Stimulated activated CD4-positive, alpha-beta T cell treated with anti-CD3 and anti-CD28 coated beads, TNF-alpha, amount 100 ng/mL, for 48 hours (primary cell): ENCODE measurements at places on chromosomes 16 and 17.

GRCh38 chr17:76417499-76418143 is 33.2 kb downstream of the SPHK1 start:
- no peak for DNase-seq

DNA sequence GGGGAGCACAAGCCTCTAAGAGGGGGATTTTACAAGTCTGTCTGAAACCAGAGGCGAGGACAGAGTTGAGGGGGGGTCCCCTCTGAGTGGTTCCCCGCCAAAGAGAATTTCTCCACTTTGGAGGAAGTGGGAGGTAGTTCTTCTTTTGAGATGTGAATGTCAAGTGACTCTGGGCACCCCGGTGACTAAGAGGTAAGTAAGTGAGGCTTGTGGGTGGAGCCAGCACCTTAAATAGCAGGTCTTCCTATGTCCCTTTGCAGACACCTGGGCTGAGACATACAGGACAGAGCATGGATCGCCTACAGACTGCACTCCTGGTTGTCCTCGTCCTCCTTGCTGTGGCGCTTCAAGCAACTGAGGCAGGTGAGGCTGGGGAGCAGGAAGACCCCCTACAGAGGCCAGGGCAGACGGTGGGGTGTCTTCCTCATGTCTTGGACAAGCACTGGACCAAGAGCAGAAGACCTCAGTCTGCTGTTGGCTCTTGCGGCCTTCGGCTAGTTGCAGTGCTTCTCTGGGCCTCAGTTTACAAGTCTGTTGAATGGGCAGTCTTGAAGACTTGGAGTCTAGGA is at the start of gene CCL22:
TSS of gene CCL22 (plus strand) at position 257 of the 569 bp plus-strand sequence. CDS start at position 291, 34 bp downstream.
- DNase-seq: no peak

GRCh38 chr17:76141212-76142038 is at the start of gene FOXJ1:
Gene FOXJ1, minus strand, starts transcription at chr17:76141245. Its CDS starts 850 bp downstream, at chr17:76140395.
- peak; percentile 84 for DNase-seq

- DNase-seq: no peak
Measured at GRCh38 chr17:75795820-75796607, 11.4 kb downstream of the UNK start.

GRCh38 chr17:77196251-77196650 is 55.5 kb downstream of the SEC14L1 start:
- no peak for DNase-seq

- DNase-seq: no peak
Measured at GRCh38 chr16:81384006-81384405, 60.6 kb upstream of the CMIP start.

GRCh38 chr16:4489030-4489429 is 12.8 kb downstream of the HMOX2 start:
- no peak for DNase-seq

DNA sequence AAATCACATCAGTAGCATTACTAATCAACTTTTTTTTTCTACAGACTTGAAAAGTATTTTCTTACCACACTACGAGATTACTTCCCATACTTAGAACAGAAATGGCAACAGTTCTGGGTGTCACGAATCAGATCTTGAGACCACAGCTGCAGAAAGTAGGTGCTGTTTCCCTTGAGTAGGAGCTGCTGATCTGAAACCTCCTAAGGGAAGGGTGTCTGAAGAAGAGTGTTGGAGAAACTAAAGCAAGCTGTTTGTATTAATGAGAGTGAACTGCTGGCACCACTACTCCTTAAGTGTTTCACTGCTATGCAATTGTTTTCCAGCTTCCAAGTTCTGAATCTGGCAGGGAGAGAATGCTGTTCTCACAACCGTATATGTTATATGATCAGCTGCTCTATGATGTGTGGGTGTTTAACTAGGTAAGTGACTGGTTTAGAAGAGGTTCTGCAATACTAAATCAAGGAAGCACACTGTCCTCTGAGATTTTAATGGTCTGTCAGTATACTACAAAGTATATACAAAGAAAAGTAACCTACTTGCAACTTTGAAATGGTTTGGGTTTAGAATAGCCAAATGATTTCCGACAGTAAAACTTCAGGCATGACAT is 3.3 kb downstream of the ZNF652 start:
- DNase-seq: no peak

GRCh38 chr16:21175397-21175796 is 16.9 kb downstream of the LDAF1 start:
- DNase-seq: no peak

GRCh38 chr16:52568983-52569690 is 22.2 kb upstream of the TOX3 start:
- DNase-seq: no peak

DNA sequence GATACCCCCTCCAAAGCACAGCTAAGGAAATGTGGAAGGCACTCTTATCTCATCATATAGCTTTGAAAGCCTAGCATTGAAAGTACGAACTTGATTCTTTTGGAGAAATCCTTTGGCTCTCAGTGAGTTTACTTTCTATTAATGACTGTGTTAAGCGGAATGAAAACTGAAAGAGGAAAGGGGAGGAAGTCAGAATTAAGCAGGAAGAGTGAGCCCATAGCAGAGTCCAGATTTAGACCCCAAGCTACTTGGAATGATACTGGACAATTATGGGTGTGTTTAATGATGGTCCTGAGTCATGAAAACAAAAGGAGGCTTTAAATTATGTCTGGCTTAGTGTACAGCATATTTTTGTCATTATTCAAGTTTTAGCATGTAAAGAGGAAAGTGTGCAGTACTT is 42.2 kb downstream of the TENT4B start:
- DNase-seq: no peak

DNA sequence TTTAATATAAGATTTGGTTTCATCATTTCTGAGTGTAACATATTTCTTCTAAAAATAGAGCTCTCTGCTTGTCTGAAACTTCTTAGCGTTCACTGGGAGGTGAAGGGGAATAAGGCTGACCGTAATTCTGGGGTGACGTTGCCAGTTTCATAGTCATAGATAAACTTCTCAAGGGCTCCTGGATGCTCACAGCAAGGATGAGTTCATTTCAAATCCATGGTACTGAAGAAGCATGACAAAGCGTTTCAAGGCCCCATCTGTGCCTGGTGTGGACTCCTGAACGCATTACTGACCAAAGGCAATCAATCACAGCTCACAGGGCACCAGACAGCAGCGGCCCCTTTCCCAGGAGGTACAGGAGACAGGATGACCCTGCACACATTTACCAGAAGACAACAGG is 12.0 kb upstream of the EVPL start:
- no peak for DNase-seq

- no peak for DNase-seq
Measured at GRCh38 chr16:9854675-9855074, 327.6 kb downstream of the GRIN2A start.

- no peak for DNase-seq
Measured at GRCh38 chr17:51402899-51403298, 142.6 kb downstream of the UTP18 start.

GRCh38 chr17:31753011-31753410 is 106.0 kb downstream of the COPRS start:
- DNase-seq: no peak

DNA sequence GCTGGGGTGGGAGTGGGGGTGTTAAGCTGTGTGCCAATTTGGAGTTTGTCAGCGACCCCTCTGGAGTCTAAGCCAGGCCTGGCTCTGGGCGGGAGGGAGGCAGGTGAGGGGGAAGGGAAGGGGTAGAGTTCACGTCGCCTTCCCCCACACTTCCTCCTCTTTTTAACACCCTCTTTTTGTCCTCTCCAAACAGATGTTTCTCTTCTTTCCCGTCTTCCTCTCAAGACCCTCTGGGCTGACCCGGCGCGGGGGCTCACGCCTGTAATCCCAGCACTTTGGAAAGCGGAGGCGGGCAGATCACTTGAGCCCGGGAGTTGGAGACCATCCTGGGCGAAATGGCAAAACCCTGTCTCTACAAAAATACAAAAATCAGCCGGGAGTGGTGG is 3.3 kb downstream of the HOXB1 start:
- DNase-seq: no peak

GRCh38 chr17:65855245-65855644 is 293.8 kb upstream of the AXIN2 start:
- DNase-seq: no peak

DNA sequence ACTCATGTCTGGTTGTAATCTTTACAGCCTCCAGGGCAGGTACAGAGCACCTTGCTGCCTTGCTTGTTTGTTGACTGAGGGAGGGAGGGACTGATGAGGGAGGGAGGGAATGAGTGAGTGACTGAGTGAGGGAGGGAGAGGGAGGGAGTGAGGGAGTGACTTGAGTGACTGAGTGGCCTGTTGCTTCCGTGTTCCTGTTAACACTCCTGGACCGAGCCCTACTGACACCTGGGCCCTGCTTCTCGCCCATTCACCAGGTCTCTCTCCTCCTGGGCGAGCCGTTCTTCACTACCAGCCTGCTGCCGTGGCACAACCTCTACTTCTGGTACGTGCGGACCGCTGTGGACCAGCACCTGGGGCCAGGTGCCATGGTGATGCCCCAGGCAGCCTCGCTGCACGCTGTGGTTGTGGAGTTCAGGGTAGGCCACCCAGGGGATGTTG is 41.2 kb downstream of the PRMT7 start:
- DNase-seq: no peak

- no peak for DNase-seq
Measured at GRCh38 chr16:85607796-85608514, 5.2 kb upstream of the GSE1 start.

DNA sequence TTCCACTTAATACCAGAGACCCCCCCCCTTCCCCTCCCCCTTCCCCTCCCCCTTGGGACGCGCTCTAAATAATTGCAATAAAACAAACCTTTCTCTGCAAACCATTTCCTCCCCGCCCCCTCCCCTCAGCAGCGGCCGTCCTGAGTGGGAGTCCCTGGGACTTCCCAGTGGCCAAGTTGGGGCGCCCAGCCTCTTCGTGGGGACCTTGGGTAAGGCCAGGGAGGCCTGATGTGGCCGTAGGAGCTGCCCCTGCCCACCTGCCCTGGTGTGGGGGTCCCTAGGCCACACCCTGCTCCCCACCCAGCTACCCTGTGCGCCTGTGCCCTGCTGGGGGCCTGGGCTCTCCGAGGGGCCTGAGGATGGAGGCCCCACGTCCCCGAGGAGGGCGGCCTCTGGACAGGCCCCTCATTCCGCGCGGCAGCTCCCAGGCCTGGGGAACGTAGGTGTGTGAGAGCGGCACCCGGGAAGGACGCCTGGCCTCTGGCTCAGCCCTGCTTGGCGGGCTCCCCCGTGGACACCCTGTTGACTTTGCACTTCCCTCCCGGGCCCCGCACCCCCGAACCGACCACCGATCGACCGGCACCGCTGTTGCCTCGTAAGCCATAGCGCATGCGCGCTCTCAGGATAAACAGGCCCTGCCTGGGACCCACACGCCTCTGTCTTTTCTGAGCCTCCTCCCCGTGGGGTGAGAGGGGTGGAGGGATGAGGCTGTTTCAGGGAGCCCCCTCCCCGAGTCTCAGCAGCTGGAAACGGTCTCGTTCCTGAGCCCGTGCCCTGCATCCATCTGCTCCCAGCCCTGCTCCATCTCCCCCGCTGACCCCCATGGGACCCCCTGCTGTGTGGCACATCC is 9.0 kb downstream of the NTHL1 start:
- DNase-seq: no peak

DNA sequence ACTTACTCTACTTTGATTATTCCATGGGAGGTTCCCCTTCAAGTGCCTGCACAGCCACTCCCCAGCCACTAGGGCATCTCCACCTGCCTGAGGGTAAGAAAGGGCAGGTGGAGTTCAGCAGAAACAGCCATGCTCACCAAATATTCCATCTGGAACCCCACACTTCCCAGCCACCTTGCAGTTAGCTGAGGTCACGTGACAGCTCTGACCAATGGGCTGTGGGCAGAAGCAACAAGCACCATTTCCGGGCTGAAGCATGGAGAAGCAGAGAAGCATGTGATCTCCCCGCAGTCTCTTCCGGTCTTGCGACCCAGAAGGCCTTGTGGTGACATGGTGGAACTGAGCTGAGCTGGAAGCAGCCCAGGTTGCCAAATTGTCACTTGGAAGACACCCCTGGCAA is 108.6 kb downstream of the CCT6B start:
- no peak for DNase-seq

DNA sequence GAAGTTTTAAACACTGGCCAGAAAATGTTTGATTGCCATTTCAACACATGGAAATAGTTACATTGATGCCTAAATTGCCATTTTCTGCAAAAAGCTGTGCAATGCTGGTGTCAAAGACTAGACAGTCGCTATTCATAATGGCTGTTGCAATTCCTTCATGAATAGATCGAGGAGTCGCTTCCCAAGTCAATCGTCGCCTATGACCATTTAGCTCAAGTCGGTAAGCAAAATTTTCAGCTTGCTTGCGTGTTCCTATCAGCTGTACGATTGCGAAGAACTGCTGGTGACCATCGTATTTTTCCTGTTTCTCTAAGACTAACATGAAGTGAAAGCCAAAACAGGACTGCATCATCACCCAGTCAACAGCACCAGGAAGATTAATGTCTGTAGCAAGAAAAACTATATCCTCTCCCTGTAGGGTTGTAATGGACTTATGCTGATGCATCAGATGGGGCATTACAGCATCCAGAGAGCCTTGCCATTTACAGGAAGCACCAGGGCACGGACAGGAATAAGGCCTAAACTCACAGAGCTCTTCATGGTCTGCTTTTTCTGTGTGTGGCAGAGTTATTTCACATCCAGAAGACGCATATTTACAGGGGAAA is 23.6 kb downstream of the SIAH1 start:
- DNase-seq: no peak

DNA sequence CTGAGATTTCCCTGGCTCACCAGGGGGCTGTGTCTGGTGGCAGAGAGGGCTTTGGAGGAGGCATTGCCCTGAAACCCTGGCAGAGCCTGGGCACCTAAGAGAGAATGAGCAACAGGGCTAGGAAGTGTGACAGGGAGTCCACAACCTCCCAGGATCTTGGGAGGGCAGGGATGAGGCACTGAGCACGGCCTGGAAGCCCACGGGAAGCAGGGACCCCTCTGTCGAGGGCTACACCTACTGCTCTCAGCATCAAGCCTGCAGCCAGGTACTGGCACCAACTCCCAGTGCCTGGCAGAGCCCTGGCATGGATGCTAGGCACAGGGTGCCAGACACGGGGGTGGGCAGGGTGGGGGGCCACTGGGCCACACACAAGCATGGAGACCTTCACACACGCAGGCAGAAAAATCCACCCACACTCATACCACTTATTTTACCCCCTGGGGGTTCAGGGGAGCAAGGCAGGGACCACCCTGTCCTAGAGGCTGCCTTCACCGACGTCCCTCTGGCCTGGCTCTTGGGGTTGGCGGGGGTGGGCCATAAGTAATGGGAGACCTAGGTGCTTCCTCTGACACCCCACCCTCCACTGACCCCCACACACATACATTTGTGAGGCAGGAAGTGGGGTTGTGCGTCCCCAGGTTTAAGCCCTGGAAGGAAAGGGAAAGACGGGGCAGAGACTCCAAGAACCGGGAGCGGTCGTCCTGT is 970 bp upstream of the HSD11B2 start:
- DNase-seq: no peak

DNA sequence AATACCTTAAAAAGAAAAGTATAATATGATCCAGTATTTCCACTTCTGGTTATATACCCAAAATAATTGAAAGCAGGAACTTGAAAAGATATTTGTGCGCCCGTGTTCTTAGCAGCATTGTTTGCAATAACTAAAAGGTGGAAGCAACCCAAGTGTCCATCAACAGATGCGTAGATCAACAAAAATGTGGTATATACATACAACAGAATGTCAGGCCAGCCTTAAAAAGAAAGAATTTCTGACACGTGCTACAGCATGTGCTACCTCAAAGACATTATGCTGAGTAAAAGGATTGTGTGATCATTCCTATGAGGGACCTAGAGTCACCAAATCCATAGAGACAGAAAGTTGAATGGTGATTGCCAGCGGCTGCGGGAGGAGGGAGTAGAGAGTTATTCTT is 133.1 kb downstream of the SPECC1 start:
- DNase-seq: no peak
